ENCODE measurements at places on chromosomes 3 and 15.

GRCh38 chr3:191915712-191916111 lies 454.7 kb downstream of the PYDC2 start:
- peak; percentile 48 for DNase-seq

DNA sequence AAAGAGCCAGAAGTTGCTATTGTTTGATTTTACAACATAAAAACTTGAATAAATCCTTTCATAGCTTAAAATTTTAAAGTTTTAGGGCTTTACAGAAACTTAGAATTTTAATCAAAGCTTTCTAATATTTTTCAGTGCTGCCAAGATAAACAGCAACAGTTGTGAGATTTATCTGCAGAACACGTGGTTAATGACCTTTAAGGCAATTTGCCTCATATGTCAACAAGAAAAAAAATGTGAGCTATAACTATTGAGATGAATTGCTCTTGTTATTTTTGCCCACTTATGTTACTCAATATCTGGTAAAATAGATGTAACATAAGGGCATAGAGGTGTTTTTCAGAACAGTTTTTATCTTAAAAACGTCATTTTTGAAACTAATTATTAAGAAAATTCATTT lies 96.7 kb upstream of the NECTIN3 start:
- no peak for DNase-seq

DNA sequence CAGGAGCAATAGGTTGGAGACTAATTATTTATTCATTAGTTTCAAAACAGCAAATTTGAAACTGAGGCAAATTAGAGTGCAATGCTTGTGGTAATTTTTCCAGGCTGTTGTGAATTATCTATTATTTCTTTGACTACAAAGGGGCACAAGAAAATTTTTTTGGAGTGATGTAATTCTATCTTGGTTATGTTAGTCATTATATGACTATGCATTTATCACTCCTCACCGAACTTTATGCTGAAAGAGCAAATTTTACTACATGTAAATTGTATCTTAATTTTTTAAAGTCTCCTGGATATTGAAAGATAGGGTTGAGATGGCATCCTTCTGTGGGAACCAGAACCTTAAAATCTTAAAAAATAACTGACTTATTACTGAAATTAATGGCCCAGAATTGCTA lies 320.0 kb upstream of the ROBO1 start:
- DNase-seq = no peak

DNA sequence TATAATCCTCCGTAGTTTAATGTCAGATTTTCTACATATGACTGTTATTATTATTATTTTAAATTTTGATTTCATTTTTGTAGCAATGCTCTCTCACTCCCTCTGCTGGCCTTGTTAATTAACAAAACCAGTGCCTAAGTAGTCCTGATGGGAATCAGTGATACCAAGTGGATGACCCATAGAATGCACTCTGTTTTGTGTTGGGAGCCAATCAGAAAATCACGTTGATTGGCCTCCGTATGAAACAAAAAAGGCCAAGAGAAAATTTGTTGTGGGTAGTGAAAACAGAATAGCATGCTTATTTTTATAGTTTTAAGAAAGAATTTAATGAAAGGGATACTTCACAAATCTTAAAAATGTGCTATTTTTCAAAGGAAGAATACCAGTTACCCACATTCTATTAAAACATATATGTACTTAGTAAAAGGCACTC lies 34.4 kb upstream of the MEIS2 start:
- DNase-seq = no peak

DNA sequence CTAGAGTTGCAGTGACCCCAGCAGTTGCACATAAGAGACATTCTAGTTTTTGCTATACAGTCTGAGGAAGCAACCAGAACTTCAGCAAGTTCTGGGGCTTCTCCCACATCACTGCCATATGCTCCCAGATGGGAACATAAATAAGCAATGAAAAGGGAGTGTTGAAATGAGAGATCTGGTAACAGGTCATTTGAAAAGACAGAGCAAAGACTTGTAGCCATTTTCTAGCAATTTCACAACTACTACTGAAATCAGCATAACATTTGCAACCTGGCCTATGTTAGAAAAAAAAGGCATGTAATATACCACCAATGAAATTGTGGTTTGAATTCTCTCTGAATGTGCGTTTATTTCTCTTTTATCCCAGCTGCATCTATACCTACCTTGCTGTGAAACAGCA lies 57.5 kb downstream of the NUDT16 start:
- DNase-seq = no peak

DNA sequence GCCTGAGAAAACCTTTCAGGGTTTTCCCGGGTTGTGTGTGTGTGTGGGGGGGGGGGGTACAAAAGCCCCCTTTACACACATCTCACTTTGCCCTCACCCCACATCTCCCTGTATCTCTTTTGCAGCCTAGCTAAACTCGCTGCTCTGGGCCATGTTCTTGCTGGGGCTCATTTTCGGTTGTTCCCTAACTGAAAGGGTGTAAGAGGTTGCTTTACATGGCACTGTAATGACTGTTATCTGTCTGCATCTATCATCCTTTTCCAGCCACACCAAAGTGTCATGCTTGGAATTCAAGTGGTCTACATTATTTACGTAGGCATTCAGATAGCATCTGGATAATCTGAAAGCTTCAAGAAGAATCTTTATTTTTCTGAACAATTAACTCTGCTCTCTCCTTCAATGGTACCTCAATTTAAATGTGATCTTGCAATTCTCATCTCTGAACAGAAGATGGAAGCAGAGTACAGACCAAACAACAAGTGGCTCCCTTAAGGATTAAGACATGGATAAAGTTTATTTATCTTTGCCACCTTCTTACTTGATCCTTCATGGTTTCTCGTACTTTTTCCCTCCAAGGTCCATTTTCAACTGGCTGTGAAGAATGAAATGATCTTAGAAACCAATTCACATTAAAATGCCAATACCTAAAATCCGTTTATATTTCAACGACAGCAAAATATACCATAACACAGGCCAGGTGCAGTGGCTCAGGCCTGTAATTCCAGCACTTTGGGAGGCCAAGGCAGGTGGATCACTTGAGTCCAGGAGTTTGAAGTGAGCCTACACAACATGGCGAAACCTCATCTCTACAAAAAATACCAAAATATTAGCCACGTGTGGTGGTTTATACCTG lies 34.9 kb downstream of the DCLK3 start:
- peak; percentile 38 for DNase-seq

DNA sequence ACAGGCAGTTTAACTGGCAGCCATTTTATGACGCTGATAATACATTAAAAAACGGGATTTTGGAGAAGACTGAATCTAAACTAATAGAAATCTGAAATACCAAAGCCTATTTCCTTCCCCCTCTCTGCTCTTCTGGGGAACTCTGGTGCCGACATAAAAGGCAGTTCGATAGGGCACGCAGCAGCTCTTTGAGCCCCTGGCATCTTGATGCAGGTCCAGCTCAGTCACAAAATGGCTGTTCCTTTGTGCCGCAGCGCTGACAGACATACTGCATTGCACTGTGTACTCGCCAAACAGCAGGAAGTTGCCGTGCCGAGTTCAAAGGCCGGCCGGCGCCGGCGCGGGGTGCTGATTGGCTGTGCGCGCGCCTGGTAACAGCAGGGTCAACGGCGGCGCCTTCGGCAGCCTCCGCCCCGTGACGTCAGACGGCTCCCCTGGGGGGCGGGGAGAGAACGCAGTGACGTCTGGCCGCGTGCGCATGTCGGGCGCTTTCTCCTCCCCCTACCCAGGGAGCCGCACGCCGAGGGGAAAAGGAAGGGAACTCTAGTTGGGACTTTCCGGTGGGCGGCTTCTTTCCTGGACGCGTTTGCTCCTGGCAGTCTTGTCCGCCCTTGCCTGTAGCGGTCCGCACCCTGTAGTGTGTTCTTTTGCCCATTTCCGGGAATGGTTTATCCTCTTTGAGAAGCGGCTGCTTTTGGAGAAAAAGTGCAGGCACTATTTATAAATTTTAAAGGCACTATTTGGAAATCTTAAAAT lies 4.0 kb downstream of the CHD2 start:
- peak; percentile 100 for DNase-seq

DNA sequence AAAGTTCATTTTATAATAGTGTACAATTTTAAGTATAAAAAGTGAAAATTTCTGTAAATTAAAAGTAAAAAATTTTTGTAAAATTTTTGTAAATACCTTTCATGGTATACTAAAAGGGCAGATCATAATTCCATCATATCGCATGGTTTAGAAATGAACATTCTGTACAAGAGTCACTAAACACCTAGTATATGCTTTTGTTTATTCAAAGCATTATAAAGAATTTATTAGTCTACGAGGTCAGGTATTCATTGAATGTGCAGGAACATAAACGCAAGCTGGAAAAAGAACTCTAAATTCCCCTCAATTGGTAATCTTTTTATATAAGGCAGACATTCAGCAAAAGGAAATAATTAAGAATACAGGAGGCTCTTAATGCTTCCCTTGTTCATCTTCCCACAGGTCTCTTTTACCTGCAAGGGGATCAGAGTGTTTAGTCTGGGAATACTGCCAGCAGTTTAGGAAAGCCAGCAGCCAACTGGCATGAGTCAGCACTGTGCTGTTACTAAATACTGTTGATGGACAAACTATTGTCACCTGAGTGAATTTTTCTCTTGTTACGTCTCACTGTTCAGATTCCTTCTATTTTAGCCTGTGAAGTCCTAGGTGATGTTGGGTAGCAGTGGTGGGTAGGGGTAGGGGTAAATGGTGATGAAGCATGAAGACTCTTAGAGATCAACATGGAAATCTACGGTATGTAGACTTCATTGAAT lies 70.1 kb downstream of the UQCC5 start:
- DNase-seq = no peak

GRCh38 chr3:71010726-71011455 lies 572.6 kb downstream of the FOXP1 start:
- DNase-seq = no peak

- DNase-seq = no peak
Measured at GRCh38 chr15:54289590-54290136, 311.4 kb downstream of the UNC13C start.

GRCh38 chr3:13750731-13751130 lies 129.1 kb downstream of the WNT7A start:
- no peak for DNase-seq

GRCh38 chr15:83499476-83499875 lies 52.3 kb downstream of the SH3GL3 start:
- DNase-seq = no peak

DNA sequence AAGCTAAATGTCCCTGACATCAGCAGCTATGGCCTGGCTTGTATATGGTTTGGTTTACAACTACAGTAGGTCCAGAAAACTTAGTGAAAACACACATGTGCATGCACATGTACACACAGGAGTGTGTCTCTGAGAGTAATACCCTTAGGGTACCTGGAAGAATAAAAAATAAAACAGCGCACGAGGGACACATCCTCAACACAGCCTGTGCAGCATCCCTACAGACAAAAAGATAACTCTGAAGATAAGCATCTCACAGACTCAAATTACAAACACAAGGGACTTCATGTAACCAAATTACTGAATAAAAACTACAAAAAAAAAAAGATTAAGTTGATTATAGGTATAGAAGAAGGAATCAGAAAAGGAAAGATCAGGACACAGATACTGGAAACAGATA lies 108.8 kb downstream of the CTNNB1 start:
- no peak for DNase-seq

GRCh38 chr15:80396096-80396495 lies 8.1 kb upstream of the ARNT2 start:
- no peak for DNase-seq

- DNase-seq = no peak
Measured at GRCh38 chr3:4835616-4836043, 143.6 kb upstream of the BHLHE40 start.

DNA sequence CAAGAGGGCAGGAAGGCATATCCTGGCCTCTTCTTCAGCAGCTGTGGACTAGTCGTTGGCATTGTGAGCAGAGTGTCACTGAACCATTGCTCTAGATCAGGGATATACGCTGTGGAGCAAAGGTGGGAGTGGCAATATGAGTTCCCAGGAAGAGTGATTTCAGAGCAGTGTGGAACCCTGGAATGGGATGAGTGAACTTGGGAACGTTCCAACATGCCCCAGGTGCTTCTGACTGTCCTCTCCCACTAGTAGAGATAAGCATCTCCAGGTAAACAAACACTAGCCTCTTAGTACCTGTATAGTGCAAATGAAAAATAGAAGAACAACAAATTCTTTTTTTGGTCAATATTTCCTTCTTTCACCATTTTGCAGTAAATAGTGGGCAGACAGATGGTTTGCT lies 123.6 kb upstream of the VEPH1 start:
- DNase-seq = no peak

- no peak for DNase-seq
Measured at GRCh38 chr15:53251996-53252395, 461.9 kb upstream of the ONECUT1 start.

GRCh38 chr3:12501360-12502020 lies 17.2 kb downstream of the TSEN2 start:
- DNase-seq = no peak

GRCh38 chr3:183434992-183435391 lies 6.6 kb upstream of the MCF2L2 start:
- no peak for DNase-seq

- DNase-seq = no peak
Measured at GRCh38 chr3:106029954-106030626, 161.3 kb upstream of the CBLB start.

DNA sequence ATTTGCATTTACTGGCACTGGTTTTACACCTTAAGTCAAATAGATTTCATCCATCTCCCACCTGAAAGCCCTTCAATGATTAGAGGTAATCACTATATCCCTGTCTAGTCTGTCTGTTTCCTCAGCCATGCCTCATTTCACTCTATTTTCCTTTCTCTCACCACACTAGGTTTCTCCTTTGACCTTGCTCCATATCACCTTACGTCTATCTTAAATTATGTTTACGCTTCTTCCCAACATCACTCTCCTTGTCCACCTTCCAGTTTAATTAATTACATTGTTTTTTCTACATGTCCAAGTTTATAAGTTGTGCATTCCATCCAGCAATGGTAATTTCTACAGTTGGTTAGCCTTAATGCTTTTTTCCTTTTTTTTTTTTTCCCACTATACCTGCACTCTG lies 396.7 kb upstream of the PDZRN3 start:
- DNase-seq = no peak

DNA sequence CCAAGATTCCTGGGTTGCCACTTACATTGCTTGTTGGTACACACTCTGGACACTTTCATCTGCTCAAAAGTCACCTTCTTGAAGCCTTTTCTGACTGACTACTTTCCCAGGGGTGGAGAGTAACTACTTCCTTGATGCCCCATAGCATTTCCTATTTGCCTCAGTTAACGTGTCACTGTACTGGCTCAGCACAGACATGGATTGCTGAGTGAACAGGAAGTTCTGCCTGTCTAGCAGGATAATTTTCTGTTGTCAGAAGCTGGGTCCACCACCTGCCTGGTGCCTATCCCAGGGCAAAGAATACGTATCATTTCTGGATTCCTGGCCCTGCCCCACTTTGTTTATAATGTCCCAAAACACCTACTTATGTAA lies 15.3 kb upstream of the ABHD17C start:
- no peak for DNase-seq

DNA sequence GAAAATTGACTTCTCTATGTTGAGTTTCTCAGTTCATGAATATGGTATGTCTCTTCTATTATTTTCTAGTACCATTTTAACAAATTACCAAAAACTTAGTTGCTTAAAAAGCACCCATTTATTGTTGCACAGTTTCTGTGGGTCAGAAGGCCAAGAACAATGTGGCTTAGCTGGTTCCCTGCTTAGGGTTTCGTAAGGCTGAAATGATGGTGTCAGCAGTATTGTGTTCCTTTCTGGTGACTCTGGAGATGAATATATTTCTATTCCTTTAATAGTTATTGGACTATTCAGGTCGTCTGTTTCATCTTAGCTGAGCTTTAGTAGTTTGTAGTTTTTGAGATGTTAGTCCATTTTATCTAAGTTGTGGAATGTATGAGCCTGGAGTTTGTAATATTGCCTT lies 44.9 kb downstream of the IL1RAP start:
- DNase-seq = no peak
